ENCODE measurements at places on chromosomes 11 and 22.

DNA sequence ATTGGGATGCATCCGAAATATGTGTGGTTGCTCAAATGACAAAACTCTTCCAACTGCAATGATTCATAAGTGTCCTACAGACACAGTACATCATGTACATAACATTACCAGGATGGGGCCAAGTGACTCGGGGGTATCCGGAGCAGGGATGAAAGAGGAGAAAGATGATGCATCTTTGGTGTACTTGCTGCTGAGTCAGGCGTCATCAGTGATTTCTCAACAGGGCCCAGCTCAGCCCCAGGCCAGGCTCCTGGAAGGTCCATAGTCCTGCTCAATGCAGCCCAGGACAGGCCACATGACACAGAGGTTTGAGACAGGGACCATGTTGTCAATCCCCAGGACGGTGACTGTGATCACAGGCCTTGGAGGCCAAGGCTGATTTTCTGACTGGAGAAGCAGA, 59.3 kb downstream of the GGTLC2 start:
- DNase-seq = no peak

- peak; percentile 6 for DNase-seq
Measured at GRCh38 chr22:25563761-25564319, 635 bp upstream of the GRK3 start.

DNA sequence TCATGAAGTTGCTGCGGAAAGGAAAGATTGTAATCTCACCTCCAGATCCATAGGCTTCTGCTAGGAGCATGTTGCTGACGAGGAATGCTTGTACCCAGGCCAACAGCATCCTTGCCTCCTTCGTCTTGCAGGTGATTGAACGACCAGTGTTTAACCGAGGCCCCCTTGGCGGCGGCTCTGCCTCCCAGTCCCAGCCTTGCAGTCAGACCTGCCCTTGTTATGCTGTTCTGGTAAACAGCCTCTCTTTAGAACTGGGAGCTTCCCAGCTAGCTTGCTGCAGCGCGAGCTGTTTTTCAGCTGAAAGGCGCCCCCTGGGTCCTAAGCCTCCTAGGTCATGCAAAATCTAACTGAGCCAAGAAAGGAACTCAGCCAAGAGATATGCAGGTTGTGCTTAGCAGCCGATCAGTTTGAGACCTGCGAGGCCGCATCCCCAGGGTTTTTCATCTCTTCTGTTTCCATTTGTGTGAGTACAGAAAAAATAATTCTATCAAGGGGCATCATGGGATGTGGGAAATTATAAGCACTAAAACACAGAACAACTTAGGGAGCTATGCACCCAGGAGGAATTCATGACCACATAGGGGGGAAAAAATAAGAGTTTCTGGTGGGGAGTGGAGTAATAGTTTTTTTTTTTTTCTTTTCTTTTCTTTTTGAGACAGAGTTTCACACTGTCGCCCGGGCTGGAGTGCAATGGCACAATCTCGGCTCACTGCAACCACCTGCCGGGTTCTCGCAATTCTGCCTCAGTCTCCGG, at the start of gene PIK3IP1:
Gene PIK3IP1 (minus strand): TSS at position 253 of the 754 bp plus-strand sequence. CDS start 144 bp downstream, at position 109.
- peak; percentile 83 for DNase-seq

DNA sequence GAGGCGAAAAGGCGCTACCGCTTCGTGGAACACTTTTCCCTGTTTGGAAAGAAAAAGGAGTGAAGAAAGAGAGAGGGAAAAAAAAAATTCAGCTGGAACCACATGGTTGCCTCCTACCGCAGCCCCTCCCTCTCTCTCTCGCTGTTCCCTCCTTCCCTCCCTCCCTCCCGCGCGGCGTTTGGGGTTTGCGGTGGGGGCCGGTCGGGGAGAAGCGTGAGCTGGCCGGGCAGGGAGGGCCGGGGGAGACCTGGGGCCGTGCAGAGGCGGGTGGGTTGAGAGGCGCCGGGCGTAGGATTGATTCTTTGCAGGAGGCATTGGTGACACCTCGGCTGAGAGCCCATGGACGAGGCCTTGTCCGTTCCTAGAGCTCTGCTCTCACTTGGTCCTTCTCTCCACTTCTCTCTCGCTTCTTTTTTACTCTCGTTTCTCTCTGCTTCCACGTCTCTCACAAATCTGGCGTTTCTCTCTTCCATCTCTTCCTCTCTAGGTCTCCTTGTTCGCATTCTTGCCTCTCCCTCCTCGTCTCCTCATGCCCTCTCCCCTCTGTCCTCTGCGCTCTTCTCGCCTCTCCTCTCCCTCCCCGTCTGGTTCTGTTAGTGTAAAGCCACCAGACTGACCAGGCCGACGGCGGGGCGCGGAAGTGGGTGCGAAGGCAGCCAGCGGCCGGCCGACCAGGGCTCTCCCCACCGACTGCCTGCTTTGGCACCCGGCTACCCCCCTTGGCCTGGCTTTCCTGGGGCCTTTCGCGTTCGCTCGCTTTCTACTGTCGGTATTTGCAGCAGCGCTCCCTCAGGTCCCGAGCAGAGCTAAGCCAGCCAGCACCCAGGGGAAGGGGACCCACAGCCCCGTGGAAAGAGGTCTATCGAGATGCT, at the start of gene CLMP:
Gene CLMP (minus strand): TSS at position 61 of the 872 bp plus-strand sequence. CDS start 308 bp downstream, outside the sequence.
- DNase-seq = peak; percentile 12

GRCh38 chr22:28002181-28002700, 83.2 kb upstream of the PITPNB start:
- no peak for DNase-seq

GRCh38 chr22:19003508-19003907, 67.4 kb upstream of the PRODH start:
- DNase-seq = no peak

- DNase-seq = no peak
Measured at GRCh38 chr22:35197071-35197470, 60.2 kb upstream of the HMGXB4 start.

GRCh38 chr11:66600631-66601233, 7.7 kb downstream of the CCS start:
- no peak for DNase-seq

DNA sequence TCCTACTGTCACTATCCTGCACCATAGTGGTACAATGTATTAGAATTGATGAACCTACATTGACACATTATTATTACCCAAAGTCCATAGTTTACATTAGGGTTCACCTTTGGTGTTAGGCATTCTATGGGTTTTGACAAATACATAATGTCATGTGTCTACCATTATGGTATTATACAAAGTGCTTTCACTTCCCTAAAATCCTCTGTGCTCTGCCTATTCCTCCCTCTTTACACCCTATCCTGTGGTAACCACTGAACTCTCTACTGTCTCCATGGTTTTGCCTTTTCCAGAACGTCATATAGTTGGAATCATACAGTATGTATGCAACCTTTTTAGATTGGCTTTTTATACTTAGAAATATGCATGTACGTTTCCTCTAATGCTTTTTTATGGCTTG, 51.5 kb downstream of the CCDC15 start:
- DNase-seq = no peak

- no peak for DNase-seq
Measured at GRCh38 chr11:103811870-103812455, 224.5 kb upstream of the DDI1 start.

DNA sequence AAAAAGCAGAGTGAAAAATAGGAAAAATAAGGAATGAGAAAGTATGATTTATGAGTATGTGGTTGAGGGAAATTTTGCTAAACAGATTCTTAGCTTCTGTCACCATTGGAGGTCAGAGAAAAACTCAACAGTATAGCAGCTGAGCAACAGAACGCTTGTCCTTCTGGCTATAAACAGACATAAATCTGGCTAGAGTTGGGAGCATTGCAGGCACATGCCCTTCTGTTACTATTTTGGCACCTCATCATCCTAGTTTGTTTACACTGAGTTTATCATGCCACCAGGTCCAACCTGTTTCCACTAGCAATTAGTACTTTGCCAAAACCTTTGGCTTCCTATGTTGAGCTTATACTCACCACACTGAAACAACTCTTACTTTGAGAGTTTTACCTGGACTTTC, 6.9 kb downstream of the UBE4A start:
- no peak for DNase-seq

DNA sequence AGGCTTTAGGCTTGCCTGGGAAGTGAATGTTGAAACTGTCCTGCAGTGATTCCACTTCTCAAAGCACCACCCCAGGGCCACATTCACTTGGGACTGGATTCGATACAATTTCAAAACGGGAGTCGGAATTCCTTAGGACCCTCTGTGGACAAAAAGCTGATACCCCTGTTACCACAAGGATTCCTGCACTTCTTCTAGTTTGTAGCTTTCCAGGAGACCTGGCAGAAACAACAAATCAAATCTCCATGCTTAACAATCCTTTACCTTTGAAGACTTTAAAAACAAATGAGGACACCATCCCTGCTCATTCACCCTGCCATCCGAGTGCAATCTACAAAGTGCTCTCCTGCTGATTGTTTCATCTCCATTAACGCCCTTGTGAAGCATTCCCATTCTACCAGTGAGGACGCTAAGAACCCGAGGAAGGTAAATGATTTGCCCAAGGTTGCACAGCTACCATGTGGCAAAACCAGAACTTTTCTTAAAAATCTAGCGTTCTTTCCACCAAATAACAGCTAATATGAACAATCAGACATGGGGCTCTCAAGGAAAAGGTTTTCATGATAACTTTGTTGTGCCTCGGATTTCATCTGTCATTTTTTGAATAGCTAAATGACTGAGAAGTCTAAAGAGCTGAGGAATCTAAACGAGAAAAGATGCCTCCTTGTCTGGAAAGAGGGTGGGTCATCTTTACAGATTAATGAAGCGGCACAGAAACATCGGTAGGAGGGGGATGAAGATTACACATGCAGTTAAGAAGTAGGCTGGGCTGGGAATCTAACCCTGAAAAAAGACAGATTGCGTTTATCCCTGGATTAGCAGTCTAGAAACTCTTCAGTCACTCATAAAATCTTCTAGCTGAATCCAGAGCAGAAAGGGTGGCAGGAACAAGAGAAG, 720 bp upstream of the MPZL2 start:
- no peak for DNase-seq

- no peak for DNase-seq
Measured at GRCh38 chr22:26789951-26790350, 132.6 kb downstream of the MIAT start.

DNA sequence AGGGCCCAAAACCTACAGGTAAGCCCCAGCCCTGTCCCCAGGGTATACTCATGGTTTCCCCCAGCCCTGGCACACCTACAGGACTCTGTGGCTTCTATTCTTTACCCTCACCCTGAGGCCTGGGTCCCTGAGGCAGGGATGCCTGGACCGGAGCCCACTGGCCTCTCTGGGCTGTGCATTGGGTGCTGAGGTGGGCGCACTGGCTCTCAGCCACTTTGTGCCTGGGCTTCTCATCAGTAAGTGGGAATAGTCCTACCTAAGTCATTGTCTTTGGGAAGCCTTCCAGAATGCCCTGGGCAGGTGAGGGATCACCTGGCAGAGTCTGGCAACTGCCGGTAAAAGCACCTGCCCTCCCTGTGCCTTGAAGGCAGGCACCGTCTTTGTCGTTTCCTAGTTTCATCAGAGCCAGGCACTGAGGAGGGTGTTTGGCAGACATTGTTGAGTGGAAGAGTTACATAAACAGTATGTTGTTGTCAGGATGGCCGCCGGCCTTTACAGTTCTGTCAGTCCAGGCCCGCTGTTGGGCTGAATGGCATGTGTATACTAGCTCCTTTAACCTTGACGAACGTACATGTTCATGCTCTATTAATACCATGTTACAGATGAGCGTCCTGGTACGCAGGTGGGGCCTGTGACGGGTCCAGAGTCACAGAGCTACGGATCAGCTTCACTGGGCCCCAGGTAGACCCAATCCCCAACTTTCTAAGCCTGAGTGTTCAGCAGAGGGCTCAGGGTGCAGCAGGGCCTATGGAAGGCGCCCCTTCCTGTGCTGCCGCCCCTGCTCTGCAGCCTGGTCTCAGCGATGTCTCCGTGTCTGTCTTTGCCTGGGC, 23.0 kb downstream of the SHANK3 start:
- no peak for DNase-seq

DNA sequence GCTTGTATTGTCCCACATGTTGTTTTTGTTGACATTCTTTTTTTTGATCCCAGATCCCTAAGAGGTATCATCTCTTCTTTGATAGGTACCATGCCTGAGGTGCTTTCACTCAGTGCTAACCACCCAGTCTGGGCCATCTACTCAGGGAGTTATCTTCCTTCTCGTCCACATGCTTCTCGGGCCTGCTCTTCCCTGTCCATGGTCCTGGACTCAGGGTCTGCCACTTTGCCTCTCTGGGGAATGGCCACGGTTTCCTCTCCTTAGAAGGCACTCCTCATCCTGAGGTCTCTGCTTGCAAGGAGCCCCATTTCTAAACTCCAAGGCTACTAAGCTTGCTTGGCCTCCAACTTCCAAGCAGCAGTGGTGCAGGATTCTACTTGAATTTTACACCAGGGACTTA, 227.0 kb upstream of the NCAM1 start:
- DNase-seq = no peak

GRCh38 chr22:49261616-49262015, 566.1 kb downstream of the BRD1 start:
- DNase-seq = no peak

- no peak for DNase-seq
Measured at GRCh38 chr22:48858856-48859255, 968.8 kb downstream of the BRD1 start.

DNA sequence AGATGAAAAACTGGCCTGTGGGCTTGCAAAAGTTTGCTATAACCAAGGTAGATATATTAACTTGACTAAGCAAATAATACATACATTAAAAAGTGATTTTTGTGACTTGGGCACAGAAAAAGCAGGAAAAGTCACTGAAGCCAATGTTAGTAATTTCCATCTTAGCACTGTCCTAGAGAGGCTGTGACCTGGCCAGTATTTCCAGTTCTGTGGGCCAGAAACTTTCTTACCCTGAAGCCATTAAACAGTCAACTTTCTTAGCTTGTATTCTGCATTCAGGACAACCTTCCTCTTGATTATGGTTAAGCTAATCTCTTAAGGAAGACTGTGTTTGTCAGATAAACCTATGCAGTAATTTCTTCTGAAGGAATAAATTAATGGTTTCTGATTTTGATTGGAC, 22.3 kb upstream of the SLC36A4 start:
- no peak for DNase-seq

GRCh38 chr11:129278586-129279319, 86.6 kb upstream of the ARHGAP32 start:
- peak; percentile 14 for DNase-seq

- DNase-seq = no peak
Measured at GRCh38 chr22:50084080-50084477, 1.1 kb downstream of the MLC1 start.

DNA sequence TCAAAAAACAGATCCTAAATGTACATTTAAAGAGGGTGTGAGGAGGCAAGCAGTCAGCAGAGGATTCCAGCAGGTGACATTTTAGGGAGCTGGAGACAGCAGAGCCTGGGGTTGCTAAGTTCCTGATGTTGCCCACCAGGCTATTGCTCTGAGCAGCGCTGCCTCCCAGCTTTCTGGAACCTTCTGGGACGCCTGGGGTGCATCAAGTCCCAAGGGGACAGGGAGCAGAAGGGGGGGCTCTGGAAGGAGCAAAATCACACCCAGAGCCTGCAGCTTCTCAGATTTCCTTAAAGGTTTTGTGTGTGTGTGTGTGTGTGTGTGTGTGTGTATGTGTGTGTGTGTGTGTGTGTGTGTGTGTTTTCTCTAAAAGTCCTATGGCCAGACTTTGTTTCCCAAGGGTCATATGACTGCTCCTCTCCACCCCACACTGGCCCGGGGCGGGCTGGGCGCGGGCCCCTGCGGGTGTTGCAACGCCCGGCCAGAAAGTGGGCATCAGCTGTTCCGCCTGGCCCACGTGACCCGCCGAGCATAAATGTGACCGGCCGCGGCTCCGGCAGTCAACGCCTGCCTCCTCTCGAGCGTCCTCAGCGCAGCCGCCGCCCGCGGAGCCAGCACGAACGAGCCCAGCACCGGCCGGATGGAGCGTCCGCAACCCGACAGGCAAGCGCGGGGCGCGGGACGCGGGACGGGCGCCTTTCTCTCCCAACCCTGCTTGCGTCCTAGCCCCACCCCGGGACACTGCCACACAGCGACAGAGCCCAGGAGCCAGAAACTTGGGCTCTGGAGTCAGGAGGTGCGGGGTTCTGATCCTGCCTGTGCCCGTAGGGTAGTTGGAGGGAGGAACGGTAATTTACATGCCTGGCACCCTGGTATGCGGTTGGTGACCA, at the start of gene HMOX1:
Gene HMOX1 (plus strand): TSS at position 560 of the 887 bp plus-strand sequence. CDS start 78 bp downstream, at position 638.
- DNase-seq = peak; percentile 46
